SK-MEL-5 (cell line): ENCODE measurements at places on chromosomes 13 and 19. TPM values are rescaled to one million over a fixed set of nuclear protein-coding genes. Genes with fewer than 3 reads are reported as not detected.

DNA sequence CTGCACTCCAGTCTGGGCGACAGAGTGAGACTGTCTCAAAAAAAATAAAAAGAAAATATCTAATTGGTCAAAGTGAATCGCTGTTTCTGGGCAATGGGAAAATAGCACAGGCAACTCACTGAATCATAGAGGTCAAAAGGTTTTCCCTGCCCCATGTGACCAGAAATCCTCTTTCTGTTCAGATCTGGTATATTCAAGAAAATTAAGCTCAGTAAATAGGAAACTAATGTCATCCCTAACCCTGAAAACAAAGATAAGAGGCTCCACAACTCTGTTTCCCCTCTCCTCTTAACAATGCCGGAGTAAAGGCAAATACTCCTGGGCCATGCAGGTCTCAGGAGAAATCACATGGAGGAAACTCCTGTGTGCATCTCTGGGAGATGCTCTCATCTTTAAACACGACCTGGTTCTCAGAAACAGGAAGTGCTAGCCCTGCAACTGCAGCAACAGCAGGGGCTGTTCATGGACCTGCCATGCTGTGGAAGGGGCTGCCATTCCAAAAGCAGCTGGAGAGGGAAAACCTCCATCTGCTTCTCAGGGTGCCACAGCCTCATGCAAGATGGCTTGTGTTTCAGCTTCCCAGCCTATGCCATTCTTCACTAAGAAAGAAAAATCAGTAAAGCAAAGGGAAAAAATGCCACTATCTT is 47.5 kb upstream of the SLC7A9 start:
- no peak for DNase-seq

DNA sequence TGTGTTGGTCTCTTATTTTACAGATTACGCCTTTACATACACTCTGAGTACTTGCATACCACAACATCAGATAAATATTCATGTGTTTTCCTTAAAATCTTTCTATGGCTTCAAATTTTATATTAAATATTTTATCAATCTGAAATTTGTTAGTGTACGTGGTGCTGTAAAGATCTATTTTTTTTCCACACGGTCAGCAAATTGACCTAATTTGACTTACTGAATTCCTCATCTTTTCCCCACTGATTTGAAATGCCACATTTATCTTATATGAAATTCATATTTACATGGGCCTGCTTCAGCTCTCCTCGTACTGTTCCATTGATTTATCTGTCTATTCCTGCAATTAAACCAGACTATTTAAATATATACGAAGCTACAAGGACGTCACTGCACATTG is 433.8 kb upstream of the ZNF507 start:
- DNase-seq, result no peak

DNA sequence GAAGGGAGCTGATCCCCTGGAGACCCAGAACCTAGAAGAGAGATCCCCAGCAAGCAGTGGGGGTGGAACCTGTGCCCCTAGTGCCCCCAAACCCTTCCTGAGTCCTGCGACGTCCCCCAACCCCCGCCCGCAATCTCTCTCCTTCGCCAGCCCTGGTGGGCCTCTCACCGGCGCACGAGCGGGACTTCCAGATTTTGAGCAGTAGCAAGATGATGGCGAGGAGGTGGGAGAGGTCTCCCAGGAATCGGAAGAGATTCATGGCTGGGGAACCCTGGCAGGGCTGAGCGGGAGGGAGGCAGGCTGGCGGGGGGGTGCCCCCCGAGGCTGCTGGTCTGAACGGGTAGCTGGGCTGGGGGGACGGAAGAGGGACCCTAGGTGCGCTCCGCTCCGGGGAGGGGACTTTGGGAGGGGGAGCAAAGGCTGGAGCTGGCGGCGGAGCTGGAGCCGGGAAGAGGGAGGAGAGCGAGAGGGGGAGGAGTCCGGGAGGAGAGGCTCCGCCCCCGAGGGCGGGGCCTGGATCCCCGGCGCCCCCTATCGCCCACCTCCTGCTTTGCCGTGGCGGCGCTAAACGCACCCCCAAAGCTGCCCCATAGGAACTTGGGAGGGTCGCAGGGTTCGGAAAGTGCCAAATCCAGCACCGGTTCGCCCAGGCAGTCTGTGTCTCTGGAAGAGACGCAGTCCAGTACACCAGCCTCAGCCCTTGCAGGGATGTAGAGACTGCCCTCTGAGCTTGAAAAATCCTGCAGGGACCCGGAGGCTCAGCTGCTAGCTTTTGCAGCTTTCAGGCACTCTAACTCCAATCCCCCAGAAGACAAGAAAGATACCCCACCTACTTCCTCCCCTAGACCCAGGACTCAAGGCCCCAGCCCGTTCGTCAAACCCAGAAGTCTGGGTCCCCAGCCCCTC is at the start of gene KDELR1:
Gene KDELR1 (minus strand): TSS at position 452 of the 906 bp plus-strand sequence. CDS start 193 bp downstream, at position 259.
- peak; percentile 64 for DNase-seq

DNA sequence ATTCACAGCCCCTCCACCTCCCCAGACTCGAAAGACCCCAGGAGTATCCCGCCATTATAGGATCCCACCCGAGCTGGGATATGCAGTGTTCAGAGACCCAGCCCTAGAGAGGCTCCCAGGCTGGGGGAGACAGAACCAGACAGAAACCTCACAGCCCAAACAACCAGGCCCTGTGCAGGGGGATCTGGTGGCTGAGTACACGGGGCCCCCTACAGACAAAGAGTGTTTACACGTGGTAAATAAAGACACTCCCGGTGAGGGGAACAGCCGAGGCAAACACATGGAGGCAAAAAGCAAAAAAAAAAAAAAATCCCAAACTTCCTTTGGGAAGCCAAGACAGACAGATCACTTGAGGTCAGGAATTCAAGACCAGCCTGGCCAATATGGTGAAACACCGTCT is 25.1 kb downstream of the TINCR start:
- no peak for DNase-seq

DNA sequence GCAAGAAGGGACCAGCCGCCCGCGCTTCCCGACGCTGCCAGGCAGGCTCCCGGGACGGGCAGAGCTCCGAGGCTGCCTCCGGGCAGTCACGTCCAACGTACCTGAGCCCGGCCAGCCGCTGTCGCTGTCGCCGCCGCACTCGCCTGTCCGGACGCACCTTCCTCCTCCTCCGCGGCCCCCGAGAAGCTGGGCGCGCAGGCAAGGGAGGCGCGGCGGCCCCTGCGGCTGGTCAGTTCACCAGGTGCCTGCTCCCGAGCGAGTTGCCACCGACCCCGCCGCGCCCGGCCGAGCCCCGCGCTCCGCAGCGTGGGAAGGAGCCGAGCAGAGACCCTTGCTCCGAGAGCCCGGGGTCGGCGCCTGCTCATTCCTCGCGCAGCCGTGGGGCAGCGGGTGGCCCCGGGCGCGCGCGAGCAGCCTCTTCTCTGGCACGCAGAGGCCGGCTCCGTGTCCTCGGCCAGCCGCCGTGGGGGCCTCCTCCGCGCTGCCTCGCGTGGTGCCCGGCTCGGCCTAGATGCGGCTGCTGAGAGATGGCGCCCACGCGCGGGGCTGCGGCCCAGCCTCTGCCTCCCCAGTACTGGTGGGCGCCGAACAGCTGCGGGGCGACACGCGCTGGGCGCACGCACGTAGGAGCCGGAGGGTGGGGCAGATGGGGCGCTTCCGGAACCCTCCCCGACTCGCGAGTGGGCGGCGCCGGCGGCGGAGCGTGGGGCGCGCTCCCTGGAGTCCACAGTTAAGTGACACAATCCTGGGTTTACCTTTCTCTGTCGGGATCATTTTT is 419.4 kb downstream of the UQCRFS1 start:
- DNase-seq, result no peak

Gene TRIP10
- 11.5 and 11.6 TPM in 2 replicates for total RNA-seq

Gene FGF9
- 0.03 TPM in 1 of 2 replicates, not detected in the other for total RNA-seq

Gene NEK5
- total RNA-seq, result 0.05 and 0.08 TPM in 2 replicates
